ENCODE measurements at places on chromosomes 7 and 10.
A peak's percentile ranks its signal among the peaks of the same experiment; 100 is the strongest.

DNA sequence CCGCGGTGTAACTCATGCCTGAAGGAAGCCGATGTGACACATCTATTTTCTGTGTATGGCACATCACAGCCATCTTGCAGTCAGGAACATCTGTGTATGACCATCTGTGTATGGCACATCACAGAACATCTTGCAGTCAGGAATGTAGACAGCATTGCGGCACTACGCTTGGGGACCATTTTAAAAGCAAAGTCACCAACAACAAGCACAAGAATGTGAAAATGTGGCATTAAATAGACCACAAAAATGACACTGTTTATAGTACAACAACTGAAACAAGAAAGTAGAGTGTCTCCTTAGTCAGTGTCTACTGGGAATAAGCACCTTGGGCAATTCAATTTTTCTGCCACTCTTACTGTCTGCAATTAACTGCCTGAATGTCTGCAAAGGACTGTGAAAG, 124.4 kb downstream of the HGF start:
- DNase-seq, result no peak

- no peak for DNase-seq
These were observed 23.8 kb upstream of the STN1 start for GRCh38 chr10:103941801-103942200.

GRCh38 chr10:49117376-49118070, 2.2 kb upstream of the VSTM4 start:
- no peak for DNase-seq

- no peak for DNase-seq
These were observed 1327.4 kb downstream of the GATA3 start for GRCh38 chr10:9381733-9382532.

- no peak for DNase-seq
These were observed 25.2 kb downstream of the MET start for GRCh38 chr7:116697152-116697551.

DNA sequence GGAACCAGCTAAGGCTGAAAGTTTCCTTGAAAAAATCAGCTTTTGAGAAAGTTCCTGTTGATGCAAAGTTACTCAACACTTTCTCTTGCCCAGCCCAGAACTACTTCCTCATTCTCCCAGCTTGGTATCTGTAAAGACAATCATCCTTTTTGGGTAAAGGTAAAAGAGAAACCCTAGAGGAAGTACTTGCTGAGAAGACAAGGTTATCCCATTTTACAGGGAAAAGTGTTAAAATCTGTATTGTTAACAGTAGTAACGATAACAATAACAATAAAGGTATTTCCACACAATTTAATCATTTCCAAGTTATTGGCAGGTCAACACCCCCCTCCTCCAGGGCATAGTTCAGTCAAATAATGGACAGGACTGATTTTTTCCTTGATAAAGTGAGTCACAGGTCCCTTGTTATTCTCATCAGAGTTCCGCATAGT, 2.4 kb downstream of the ALOX5 start:
- DNase-seq, result no peak

DNA sequence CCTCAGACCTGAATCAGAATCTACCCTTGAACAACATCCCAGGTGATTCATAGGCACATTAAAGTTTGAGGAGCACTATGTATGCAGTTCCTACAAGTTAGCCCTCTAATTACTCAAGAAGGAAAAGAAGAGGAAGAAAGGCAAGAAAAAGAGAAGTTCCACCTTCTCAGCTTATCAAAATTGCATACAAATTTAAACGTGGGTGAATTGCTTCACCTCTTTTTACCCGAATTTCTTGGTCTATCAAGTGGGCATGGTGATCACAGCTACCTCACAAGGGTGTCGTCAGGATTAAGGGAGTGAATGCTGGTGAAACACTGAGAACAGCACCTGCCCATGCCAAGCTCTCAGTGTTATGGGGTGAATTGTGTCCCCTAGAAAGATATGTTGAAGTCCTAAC, 43.8 kb upstream of the PAPSS2 start:
- no peak for DNase-seq

GRCh38 chr10:30000802-30001571, 58.4 kb downstream of the JCAD start:
- DNase-seq, result peak; percentile 78

GRCh38 chr7:150927157-150927955, 50.8 kb downstream of the KCNH2 start:
- no peak for DNase-seq

- no peak for DNase-seq
These were observed 1.1 kb upstream of the HOXA1 start for GRCh38 chr7:27096768-27097514.

GRCh38 chr10:78359640-78360091, 326.0 kb downstream of the RPS24 start:
- DNase-seq, result no peak

- peak; percentile 53 for DNase-seq
These were observed 247.7 kb downstream of the PRKG1 start for GRCh38 chr10:51321980-51322379.

DNA sequence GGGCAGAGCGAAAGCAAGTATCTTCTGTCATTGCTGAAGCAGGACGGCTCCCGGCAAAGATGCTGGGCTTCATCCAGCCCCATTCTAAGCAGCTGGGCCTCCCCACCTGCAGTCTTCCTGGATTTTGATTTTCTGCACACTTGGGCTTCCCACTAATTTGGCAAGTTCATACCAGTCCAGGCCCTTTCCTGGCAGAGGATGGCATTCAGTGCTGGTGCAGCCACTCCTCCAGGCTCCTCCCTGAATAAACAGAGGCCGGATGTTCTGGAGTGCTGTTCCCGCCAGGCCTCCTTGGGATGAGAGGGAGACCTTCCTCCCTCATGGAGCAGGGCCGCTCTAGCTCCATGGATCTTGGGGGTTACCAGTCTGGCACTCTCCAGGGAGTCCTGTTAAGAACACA, 3.4 kb downstream of the BAG3 start:
- no peak for DNase-seq

DNA sequence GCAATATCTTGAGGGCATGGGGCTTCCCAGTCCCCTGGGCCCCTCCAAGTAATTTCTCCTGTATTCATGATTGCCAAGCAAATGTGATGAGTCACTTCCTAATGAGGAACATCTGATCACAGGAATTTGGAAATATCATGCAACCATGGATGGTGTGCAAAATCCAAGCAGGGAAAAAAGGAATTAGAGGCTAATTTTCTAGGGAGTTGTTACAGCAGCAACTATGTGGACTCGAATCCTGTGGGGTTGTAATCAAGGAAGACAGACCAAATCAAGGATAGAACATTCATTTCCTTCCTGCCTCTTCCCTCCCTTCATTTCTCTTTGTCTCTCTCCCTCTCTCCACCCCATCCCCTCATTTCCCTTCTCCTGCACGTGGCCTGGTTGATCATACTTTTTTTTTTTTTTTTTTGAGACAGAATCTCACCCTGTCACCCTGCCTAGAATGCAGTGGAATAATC, 23.9 kb upstream of the AGFG2 start:
- peak; percentile 89 for DNase-seq

- no peak for DNase-seq
These were observed 52.6 kb upstream of the GDF10 start for GRCh38 chr10:47247148-47248059.

- DNase-seq, result no peak
These were observed 2.7 kb upstream of the ARHGAP22 start for GRCh38 chr10:48607356-48608278.

- no peak for DNase-seq
These were observed 701 bp downstream of the MTPAP start for GRCh38 chr10:30348378-30348776.

- DNase-seq, result no peak
These were observed 23.1 kb upstream of the XRCC2 start for GRCh38 chr7:152699079-152699478.

GRCh38 chr10:132606536-132607316, 69.1 kb downstream of the INPP5A start:
- no peak for DNase-seq

DNA sequence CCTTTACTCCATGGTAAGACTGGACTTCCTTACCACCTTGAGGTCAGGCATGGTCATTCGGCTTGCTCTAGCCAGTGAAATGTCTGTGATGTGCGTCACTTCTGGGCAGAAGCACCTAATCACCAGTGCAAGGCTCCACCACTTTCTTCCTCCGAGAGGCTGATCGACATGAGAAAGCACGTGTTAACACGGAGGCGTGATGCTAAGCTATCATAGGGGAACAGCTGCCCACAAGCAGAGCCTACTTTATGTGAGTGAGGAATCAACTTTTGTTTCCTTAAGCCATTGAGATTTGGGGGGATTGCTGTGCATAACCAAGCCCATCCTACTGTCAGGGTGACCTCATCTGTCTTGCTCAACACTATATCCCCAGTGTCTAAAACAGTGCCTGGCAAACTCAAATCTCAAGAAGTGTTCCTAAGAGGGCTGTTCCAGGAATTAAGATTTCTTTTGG, 23.1 kb upstream of the SAR1A start:
- peak; percentile 29 for DNase-seq

GRCh38 chr10:88028072-88028471, 164.6 kb downstream of the PTEN start:
- DNase-seq, result no peak
